Activated T-cell treated with anti-CD3 and anti-CD28 coated beads, Interleukin-2, amount 50 U/mL, for 72 hours (primary cell): ENCODE measurements at places on chromosomes 3 and 15.

GRCh38 chr3:177860184-177860583 lies 662.9 kb upstream of the TBL1XR1 start:
- H3K4me1 ChIP-seq: no peaks in the 10 kb centered on the region
- peaks cover 15% of the 10 kb centered on the region for H3K36me3 ChIP-seq
- no peak for DNase-seq
- no peak overlapping the region for H3K27ac ChIP-seq
- no peak overlapping the region for H3K4me3 ChIP-seq
- no peaks in the 10 kb centered on the region for H3K27me3 ChIP-seq

DNA sequence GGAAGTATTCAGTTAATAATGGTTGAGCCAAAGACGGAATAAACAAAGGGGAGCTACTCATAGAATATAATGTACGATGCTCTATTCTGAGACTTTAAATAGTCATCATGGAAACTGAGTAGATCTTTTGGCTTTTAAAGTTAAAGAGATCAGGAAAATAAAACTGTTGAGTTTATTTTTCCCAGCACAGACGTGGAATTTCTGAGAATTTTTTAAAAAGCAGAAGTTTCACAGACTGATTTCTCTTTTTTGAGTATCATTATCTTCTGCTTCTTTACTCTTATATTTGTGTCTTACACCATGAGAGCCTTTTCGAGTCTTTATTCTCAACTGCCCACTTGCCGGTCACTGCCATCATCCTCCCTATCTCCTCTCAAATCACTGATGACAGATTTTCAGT lies 13.2 kb downstream of the P2RY14 start:
- peaks cover 19% of the 10 kb centered on the region for H3K4me1 ChIP-seq
- H3K4me3 ChIP-seq: no peak overlapping the region
- DNase-seq: no peak
- no peak overlapping the region for H3K27ac ChIP-seq

DNA sequence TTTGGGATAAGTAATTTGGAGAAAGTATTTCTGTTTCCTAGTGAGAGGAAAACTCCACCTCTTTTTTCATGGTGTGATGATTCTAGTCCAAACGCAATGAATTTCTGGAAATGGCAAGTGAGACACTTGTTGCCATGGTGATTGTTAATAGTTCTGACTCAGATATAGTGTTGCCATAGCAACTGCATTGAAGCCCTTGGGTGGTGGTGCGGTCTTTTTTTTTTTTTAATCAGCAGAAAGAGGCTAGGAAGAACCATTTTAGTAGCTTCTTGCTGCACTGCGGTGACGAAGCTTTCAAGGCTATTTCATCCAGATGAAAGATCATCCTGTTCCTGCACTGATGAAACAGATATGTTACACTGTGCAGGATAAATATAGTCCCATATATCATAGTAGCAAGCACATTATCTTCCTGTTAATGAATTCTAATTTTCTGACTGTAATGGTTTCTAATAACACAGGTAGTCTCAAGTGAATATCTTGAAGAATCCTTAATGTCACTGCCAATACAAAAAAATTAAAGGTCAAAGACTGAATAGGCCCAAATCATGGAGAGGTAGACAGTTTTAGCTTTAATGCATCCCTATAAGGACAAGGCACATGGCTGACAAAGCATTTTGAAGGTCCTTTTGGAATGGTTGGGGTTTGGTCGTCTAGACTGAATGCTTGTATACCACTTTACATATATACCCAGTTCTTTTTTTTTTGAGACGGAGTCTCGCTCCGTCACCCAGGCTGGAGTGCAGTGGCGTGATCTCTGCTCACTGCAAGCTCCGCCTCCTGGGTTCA lies 125.1 kb upstream of the ZBTB20 start:
- H3K27me3 ChIP-seq: no peaks in the 10 kb centered on the region
- H3K4me1 ChIP-seq: no peaks in the 10 kb centered on the region
- no peak overlapping the region for H3K4me3 ChIP-seq
- H3K36me3 ChIP-seq: no peaks in the 10 kb centered on the region
- H3K27ac ChIP-seq: no peak overlapping the region

GRCh38 chr15:69798481-69799250 lies 299.1 kb downstream of the TLE3 start:
- no peaks in the 10 kb centered on the region for H3K4me1 ChIP-seq
- H3K27ac ChIP-seq: no peak overlapping the region
- no peak overlapping the region for H3K4me3 ChIP-seq
- no peaks in the 10 kb centered on the region for H3K36me3 ChIP-seq
- no peaks in the 10 kb centered on the region for H3K27me3 ChIP-seq

DNA sequence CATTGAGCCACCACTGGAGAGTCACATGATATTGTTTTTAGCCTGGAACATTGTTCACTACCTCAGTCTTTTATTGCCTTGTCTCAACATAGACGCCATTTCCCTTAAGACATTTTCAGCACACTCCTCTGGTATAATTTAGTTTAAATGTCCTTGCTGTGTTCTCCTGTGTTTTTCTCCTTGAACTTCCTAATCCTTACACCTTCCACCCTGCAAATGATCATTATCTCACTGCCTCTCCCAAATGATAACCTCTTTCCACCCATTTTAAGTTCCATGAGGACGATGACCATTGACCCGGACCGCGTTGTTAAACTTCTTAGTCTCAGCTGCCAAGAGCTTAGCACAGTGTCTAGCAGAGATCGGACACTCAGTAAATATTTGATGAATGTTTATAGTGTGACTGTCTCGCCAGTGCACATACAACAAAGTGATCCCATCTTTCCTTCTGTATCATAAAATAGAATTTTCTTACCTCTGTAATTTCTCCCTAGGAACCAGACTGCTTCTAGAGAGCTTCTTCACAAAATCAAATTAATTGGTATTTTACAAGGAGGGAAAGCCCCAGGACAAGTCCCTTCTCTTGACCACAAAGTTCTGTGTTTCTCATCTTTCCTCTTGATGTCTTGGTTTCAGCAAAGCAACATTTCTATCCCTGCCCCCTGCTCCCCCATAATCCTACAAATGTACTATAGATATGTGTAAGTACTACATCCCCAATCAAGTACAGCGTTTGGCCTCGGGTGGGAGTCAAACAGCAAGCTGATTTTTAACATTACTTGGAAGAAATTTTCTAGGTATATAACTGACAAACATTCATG lies 429.6 kb downstream of the LPP start:
- H3K27me3 ChIP-seq: no peaks in the 10 kb centered on the region
- no peak overlapping the region for H3K27ac ChIP-seq
- no peak overlapping the region for H3K4me3 ChIP-seq
- peaks cover 16% of the 10 kb centered on the region for H3K4me1 ChIP-seq

DNA sequence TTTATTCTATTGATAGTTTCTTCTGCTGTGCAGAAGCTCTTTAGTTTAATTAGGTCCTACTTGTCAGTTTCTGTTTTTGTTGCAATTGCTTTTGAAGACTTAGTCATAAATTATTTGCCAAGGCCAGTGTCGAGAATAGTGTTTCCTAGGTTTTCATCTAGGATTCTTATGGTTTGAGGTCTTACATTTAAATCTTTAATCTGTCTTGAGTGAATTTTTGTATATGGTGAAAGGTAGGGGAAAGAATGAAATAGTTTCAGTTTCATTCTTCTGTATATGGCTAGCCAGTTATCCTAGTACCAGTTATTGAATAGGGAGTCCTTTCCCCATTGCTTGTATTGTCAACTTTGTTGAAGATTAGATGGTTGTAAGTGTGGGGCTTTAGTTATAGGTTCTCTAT lies 10.6 kb upstream of the GCSAM start:
- H3K27ac ChIP-seq: peak overlapping the region; percentile 21
- H3K27me3 ChIP-seq: no peaks in the 10 kb centered on the region
- H3K4me1 ChIP-seq: peaks cover 21% of the 10 kb centered on the region
- peaks cover 17% of the 10 kb centered on the region for H3K36me3 ChIP-seq

DNA sequence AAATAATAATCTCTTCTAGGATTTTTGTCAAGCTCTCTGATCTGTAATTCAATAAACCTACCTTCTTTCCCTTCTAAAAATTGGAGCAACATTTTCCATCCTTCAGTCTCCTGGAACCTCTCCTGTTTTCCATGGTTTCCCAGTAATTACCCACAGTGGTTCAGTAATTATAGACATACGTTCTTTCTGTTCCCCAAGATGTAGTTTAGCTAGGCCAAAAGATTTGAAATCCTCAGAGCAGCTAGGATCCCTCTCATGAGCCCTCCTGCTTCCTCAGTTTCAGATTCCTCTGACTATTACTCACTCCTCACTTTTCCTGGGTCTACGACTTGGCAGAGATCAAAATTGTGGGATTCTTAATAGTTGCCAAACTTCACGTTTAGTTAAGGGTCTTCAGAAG lies 76.9 kb upstream of the IGSF10 start:
- H3K4me1 ChIP-seq: no peaks in the 10 kb centered on the region
- no peaks in the 10 kb centered on the region for H3K27me3 ChIP-seq
- no peak overlapping the region for H3K27ac ChIP-seq
- H3K4me3 ChIP-seq: no peak overlapping the region
- DNase-seq: no peak

GRCh38 chr3:185308126-185308754 lies 54.4 kb upstream of the EHHADH start:
- peak overlapping the region; percentile 43 for H3K4me3 ChIP-seq
- no peaks in the 10 kb centered on the region for H3K27me3 ChIP-seq
- H3K27ac ChIP-seq: peak overlapping the region; percentile 39

- no peaks in the 10 kb centered on the region for H3K4me1 ChIP-seq
- no peak overlapping the region for H3K27ac ChIP-seq
- no peak for DNase-seq
These were observed 93.6 kb upstream of the SNRPN start for GRCh38 chr15:24861014-24861690.
